Trophoblast cell (in vitro differentiated cells and primary cell): ENCODE measurements at places on chromosomes 3 and 15.

DNA sequence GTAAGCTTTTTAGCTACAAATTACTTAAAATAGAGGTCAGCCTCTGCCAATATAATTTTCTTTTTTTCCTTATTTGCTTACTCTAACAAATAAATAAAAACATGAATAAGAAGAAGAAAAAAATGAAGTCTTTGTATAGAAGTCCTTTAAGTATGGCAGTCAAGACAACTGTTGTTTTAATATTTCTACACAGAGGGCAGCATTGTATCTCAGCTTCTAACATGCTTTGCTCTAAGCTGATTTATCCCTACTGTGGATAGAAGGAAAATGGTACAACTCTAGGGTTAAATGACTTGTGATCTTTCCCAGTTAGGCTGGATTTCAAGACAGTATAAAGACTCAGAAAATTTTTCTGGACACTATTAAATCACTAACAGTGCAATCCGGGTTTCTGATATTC lies 104.3 kb upstream of the MEIS2 start:
- DNase-seq = no peak

DNA sequence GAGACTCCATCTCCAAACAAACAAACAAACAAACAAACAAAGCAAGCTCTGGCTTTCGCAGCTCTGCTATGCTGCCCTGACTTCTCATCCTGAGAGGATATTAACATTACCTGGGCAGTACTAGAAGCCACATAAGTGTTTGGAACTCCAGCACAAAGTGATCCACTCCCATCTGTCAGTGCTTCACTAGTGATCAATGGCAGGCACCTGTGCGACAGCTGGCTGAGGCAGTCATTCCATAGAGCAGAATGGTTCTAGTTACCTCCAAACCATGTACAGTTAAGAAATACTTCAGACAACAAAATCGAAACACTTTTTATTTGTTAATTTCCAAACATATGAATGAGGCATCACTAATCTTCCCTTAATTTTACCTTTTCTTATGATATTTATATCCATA lies 2.8 kb upstream of the MB21D2 start:
- no peak for DNase-seq

DNA sequence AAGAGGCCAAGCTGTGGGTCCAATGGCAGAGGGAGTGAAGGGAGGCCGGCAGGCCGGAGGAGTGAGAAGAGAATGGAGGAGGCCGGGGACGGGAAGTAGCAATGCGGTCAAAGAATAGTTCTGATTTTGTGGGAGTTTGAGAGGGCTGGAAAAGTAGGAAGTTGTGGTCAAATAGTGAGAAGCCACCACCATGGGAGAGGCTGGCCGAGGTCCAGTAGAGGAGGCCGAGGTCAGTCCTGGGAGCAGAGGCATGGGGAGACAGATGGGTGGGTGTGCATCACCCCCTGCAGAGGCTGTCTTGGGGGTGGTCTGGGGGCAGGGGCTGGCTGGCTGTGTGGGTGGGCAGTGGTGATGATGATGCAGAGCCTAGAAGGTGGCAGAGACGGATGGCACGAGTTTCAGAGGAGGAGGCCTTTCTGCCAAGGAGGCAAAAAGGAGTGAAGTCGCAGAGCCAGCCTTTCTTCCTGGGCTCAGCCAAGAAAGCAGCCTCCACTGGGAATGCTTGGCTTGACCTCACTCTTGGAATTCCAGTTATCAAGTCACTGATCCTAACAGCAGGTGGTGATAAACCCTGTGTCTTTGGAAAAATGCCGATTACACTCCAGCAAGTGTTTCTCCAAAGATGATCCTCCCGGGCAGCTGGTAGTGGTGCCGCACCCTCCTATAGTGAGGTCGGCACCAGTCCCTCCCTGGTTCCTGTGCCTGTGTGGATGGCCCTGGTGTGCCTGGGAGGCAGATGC lies 57.3 kb downstream of the ARNT2 start:
- DNase-seq = peak; percentile 87

- DNase-seq = peak; percentile 81
Measured at GRCh38 chr3:63818282-63819150, 583 bp upstream of the C3orf49 start.

GRCh38 chr3:61858054-61858453 lies 296.7 kb downstream of the PTPRG start:
- peak; percentile 7 for DNase-seq

DNA sequence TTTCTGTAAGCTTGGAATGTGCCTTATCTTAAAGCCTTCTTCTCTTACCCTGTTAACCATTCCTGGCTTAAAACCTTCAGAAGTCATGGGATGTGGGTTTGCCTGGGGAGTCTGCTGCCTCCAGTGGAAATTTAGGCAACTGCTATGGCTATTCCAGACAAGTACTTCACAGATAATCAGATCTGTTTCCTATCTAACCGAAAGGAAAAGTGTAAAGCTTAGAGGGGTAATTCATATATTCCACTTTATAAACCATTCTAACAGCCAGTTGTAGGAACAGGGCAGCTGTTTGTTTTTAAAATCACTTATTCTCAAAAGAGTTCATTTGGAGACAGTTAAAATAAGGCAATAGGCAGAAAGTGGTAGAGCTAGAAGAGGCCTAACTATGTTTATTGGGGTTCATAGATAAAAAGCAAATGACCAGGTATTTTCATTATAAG lies 219.9 kb downstream of the TCF12 start:
- peak; percentile 89 for DNase-seq

DNA sequence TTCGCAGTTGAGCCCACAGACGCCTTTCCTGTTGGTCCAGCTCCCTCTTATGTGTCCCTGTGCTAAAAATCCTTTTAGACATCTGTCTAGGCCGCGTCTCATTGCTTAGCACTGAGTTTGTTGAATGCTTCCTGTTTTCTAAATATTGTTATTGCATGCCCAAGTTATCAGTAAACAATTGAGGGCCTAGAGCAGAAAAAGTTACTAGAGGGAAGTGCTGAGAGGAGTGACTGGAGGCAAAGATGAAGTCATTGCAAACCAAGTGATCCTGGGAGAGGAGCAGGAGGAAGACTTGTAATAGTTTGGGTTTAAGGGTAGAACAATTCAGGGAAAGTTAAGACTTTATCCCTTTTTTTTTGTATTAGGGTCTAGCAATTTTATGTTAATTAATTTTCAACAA lies 88.1 kb downstream of the DCUN1D1 start:
- DNase-seq = no peak

GRCh38 chr3:194781617-194782016 lies 95.9 kb downstream of the FAM43A start:
- DNase-seq = no peak

GRCh38 chr15:100879464-100880138 lies at the start of gene ALDH1A3:
Gene ALDH1A3 (plus strand): TSS chr15:100879831. CDS start chr15:100879908, 77 bp downstream.
- DNase-seq = no peak

GRCh38 chr3:3064297-3064696 lies 45.9 kb downstream of the IL5RA start:
- DNase-seq = no peak

GRCh38 chr3:53495146-53495519 lies 722 bp downstream of the CACNA1D start:
- no peak for DNase-seq

- no peak for DNase-seq
Measured at GRCh38 chr3:57157545-57157944, 7.6 kb downstream of the IL17RD start.

- no peak for DNase-seq
Measured at GRCh38 chr15:101579631-101580163, 72.5 kb downstream of the TM2D3 start.

GRCh38 chr3:126522363-126522788 lies 1.6 kb upstream of the CHST13 start:
- DNase-seq = peak; percentile 81

GRCh38 chr15:62453375-62453774 lies 288.3 kb upstream of the C2CD4B start:
- no peak for DNase-seq

DNA sequence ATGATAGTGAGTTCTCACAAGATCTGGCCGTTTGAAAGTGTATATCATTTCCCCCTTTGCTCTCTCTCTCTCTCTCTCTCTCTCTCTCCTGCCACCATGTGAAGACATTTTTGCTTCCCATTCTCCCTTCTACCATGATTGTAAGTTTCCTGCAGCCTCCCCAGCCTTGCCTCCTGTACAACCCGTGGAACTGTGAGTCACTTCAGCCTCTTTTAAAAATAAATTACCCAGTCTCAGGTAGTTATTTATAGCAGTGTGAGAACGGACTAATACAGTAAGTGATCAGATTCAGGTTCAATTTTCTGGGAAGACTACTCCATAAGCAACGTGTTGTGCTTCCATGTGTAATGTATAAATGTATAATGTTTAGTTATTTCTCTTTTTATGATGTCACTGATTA lies 29.2 kb downstream of the CADPS start:
- DNase-seq = no peak

DNA sequence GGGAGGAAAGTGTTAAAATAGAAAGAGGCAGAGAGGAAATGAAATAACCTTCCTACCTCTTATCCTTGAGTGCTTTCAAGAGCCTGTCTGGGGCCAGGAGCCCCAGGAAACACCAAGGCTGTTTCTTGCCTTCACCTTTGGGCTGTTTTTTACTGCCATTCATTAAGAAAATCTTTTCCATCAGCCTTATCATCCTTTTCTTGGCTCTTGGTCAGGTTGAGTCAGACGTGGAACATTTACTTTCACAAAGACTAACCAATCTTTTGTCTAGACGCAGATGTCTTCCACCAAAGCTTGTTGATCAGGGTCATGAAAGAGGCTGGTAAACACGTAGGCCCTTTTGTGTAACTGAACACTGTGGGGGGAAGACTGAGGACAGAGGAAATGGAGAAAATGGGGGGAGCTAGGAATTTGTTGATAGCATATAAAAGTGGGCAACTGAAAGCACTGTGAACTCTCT lies 151.0 kb upstream of the THBS1 start:
- DNase-seq = no peak

- DNase-seq = peak; percentile 91
Measured at GRCh38 chr3:4976109-4976508, 3.1 kb upstream of the BHLHE40 start.

- no peak for DNase-seq
Measured at GRCh38 chr3:171129827-171130226, 103.3 kb upstream of the SLC2A2 start.

DNA sequence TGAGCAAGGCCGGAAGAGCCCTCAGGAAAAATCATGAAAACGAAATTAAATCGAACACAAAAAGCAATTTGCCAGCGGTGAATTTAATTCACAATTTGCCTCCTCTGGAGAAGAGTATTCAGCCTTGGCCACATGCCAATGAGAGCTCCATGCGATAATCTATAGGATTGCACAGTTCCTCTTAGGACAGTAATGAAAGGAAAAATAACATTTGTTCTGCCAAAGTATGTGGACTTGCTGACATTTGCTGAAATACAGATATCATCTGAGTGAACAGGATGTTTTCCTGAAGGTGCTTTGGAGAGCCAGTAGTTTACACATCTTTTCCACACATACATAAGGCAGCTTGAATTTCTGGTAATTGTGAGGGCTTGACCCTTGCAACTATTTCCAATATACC lies 188.6 kb upstream of the PDZRN3 start:
- DNase-seq = no peak

DNA sequence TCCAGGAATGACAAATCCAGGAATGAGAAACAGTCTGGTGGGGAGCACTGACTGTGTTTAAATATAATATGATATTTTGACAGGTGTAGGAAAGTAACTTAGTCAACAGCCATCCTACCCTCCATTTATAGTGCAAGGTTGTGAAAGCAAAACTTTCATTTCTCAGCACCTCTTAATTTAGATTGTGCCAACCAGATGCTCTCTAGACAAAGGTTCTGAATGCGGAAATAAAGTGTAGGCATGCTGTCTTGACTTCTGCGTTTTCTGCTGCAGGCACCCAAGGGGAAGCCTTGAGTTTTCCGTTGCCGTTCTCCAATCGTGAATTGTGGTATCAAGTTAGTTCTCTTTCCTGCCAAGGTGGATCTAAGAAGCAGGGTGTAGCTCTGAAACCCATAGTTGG lies 261.9 kb upstream of the SUCLG2 start:
- no peak for DNase-seq

- no peak for DNase-seq
Measured at GRCh38 chr3:188693435-188693834, 478.3 kb upstream of the TPRG1 start.

DNA sequence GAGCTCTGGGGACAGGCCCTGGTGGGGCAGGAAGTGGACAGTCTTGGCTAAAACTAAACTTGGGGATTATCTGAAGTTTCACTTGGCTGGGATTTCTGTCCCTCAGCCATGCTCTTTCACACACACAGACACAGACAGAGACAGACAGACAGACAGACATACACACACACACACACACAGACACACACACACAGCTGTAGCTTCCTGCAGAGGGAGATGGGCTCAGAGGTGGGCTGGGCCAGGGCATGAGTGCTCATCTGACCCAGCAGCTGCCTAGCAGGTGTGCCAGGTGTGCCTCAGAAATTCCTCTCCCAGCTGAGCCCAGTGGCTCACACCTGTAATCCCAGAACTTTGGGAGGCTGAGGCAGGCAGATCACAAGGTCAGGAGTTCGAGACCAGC lies 3.3 kb downstream of the RHOV start:
- DNase-seq = no peak

DNA sequence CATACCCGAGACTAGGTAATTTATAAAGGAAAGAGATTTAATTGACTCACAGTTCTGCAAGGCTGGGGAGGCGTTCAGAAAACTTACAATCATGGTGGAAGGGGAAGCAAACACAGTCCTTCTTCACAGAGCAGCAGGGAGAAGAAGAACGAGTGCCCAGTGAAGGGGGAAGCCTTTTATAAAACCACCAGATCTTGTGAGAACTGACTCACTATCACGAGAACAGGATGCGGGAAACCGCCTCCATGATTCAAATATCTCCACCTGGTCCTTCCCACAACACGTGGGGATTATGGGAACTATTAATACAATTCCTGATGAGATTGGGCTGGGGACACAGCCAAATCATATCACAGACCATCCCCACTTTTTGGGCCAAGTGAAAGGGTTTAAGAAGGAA lies 58.8 kb upstream of the CTXND1 start:
- no peak for DNase-seq

GRCh38 chr3:134905647-134905935 lies 110.5 kb downstream of the EPHB1 start:
- no peak for DNase-seq

DNA sequence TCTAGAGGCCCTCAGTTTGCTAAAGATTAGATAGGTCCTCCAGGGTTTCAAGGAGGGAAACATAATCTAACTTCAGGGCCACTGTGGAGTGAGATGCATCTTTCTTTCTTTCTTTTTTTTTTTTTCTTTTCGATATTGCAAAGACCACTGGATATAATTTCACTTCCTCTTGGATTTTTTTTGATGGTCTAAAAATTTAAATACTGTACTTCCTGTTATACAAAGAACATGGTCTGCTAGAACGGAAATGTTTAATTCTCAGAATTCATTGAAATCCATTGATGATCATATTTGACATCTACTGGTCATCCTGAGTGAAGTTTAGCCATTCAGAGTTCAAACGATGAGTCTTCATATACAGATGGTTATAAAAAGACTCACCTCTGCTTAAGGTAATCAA lies 808.8 kb upstream of the LMCD1 start:
- no peak for DNase-seq
